NK-92 treated with Interleukin-12 subunit alpha and Interleukin-12 subunit beta, amount 100 ng/mL, for 24 hours (cell line): ENCODE measurements at places on chromosomes 3 and 15.

GRCh38 chr3:98482717-98483482 lies 14.6 kb upstream of the OR5K2 start:
- no peak for DNase-seq

- no peak for DNase-seq
These were observed 5.6 kb downstream of the ZNF662 start for GRCh38 chr3:42911551-42911950.

DNA sequence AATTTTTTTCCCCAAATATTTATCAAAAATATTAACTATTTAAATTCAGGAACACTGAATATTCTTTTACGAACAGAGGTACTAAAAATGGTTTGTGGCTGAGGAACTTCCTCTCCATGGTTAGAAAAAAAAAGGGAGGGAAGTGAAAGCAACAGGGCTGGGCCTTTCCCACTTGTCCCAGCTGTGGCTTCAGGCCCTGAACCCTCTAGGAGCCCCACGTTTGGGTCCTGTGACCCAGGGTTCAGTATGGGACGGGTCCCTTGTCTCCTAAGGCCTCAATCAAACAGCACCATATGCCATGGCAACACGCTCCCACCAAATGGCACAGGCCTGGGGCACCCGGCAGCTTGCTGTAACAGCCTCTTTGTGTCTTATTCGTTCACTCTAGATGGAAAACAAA lies 32.4 kb downstream of the POC1A start:
- DNase-seq: no peak

GRCh38 chr15:40108061-40108854 lies 421 bp downstream of the BMF start:
- DNase-seq: no peak

- DNase-seq: no peak
These were observed 237.9 kb downstream of the ADAMTS17 start for GRCh38 chr15:100103828-100104227.

GRCh38 chr3:53691885-53692284 lies 154.3 kb downstream of the CHDH start:
- no peak for DNase-seq

DNA sequence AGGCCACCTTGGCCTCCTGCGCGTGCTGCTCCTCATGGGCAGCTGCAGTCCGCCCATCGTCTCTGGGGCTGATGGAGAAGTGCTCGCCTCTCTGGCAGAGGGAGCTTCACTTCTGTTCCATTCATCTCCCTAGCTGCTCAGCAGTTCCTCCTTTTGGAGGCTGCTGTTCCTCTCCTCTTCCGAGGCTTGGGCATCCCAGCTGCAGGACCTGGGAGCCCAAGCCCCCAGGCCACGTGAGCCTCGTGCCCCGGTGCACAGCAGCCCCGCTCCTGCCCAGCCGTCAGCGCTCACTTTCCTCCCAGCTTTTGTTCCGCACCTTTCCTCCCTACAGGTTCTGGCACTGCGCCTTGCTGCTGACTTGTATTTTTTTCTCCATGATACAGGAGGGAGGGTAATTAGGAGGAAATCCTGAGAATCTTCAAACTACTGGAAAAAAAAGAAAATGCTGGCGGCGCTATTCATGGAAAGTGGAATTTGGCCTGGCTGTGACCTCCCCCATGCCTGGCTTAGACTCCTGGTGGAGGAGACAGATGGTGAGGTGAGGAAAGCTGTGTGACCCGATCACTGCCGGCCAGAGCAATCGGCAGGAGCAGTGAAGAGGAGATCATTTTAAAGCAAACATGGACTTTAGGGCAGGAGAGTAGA lies 210.1 kb downstream of the CHST2 start:
- DNase-seq: no peak

- no peak for DNase-seq
These were observed 83.8 kb downstream of the SMAD3 start for GRCh38 chr15:67149068-67149772.

GRCh38 chr3:43609406-43609805 lies 12.4 kb downstream of the ANO10 start:
- DNase-seq: no peak

DNA sequence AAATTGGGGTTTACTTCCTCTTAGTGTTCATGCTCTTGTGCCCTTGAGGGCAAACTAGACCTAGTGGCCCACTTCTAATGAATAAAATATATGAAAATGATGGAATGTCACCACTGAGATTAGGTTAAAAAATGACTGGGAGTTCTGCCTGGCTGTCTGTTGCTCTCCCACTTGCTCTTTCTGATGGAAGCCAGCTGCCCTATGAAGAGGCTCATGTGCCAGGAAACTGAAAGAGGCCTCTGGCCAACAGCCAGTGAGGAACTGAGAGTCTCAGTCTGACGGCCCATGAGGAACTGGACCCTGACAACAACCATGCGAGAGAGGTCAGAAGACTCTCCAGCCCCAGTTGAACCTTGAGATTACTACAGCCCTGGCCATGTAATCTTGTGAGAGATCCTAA lies 107.1 kb upstream of the FHIT start:
- DNase-seq: no peak

DNA sequence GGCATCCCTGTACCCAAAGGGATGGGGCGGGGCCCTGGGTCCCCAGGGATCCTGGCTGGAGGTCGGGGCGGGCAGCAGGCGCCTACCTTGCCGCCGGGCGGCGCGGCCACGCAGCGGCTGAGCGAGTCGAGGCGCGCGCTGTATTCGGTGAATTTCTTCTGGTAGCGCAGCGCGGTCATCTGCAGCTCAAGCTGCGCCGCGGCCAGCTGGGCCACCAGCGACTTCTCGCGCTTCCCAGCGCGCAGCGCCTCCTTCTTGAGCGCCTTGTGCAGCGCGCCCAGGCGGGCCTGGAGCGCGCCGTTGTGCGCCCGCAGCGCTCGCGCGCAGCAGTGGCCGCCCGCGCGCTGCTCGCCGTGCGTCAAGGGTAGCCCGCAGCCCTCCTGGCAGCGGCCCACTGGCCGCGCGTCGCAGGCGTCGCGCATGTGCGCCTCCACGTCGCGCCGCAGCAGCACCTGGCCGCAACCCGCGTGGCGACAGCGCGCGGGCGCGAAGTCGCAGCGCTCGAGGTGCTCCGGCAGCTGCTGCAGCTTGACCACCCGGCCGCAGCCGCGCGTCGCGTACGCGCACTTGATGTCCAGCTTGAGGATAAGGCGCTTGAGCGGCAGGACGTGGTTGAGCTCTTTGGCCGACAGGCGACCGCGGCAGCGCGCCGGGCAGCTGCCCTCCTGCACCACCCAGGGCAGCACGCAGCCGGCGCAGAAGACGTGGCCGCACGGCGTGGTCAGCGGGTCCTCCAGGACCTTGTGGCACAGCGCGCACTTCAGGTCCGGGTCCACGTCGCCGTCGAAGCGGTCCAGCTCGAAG lies 522 bp downstream of the PDZRN3 start:
- DNase-seq: no peak

GRCh38 chr3:194617143-194617671 lies 16.0 kb downstream of the TMEM44 start:
- no peak for DNase-seq

GRCh38 chr3:113210604-113211329 lies 590 bp upstream of the BOC start:
- DNase-seq: no peak

- no peak for DNase-seq
These were observed 12.3 kb downstream of the ALPK3 start for GRCh38 chr15:84829428-84829827.

DNA sequence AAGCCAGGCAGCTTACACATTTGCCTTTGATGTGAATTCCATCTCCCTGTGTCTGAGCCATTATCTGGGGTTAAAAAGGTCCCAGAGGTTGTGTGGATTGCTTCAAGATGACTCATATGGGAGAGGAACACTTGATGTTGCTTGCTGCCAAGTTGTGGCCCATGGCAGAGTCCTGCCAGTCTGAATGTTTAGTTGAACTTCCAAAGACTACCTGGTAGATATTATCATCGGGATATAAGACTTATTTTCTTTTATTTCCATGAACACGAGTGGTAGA lies 85.6 kb downstream of the TJP1 start:
- DNase-seq: no peak

DNA sequence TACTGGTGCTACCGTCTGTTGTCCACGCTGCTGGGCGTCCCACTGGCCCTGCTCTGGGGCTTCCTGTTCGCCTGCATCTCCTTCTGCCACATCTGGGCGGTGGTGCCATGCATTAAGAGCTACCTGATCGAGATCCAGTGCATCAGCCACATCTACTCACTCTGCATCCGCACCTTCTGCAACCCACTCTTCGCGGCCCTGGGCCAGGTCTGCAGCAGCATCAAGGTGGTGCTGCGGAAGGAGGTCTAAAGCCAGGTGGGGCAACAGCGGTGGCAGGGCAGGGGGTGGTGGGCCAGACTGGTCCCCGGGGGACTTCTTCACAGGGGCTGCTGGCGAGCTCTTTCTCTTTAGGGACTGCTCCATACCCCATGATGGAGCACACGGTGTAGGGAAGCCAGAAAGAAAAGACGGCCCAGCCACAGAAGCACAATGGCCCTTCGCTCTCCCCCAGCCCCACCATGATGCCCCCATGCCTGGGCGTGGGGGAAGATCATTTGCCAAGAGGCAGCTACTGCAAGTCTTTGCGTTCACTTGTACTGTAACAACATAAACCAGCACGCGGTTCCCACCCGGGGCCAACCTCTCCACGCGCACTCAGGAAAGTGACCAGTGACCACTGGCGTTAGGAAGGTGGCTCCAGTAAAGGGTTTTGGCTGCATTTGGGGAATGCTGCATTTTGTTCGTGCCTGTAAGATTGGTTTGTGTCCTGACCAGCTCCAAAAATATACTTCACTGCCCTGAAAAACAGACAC lies 12.2 kb downstream of the CAV3 start:
- no peak for DNase-seq

DNA sequence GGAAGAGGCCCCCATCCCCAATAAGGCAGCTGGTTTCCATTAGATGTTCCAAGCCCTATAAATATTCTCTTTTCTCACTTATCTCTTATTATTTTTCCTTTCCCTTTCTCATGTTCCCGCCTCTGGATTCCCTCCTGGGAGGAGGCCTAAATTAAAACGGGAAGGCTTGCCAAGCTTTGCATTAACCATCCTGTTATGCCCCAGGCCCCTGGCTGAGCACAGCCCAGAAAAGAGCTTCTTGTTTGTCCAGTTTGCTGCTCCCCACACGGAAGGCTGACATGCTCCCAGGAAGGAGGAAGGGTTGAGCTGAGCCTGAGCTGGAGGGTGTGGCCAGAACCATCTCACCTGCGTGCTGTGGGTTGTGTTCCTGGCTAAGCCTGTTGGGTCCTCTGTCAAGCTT lies 63.1 kb upstream of the BOC start:
- DNase-seq: no peak

DNA sequence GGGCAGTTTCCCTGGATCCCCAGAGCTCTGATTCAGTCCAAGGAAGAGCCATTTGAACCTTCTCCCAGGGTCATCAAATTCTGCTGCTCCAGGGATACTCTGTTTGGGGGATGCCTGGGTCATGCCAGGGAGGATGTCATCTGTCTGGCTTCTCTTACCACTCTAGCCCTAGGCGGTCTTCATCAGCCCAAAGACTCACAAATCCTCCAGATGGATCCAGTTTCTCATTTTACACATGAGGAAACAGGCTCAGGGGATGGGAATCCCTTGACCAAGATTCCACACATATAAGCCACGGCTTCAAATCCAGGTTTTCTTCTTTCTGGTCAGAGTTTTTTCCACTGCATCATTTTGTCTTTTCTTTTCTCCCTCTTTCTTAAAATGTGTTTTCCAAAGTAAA lies 36.7 kb downstream of the SLC28A1 start:
- DNase-seq: no peak

GRCh38 chr15:70382009-70382749 lies 284.5 kb upstream of the TLE3 start:
- DNase-seq: no peak

GRCh38 chr3:46960081-46960701 lies 16.4 kb downstream of the CCDC12 start:
- no peak for DNase-seq

- no peak for DNase-seq
These were observed 95.9 kb upstream of the ATP2B2 start for GRCh38 chr3:10601151-10601856.

DNA sequence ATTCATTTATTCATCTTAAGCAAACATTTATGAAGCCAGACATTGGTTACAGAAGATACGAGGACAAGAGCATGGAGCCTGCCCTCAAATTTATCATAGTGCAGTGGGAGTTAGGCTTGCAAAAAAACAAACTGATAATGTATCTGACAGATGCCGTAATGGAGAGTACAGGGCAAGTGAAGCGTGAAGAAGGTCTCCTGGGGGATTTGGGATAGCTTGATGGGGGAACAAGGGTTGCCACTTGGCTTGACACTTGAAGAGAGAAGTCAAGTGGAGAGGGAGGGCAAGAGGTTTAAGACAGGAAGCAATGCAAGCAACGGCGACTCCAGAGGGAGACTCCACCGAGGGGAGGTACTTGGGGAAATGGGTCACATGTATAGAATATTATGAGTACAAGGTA lies 129.3 kb downstream of the SSR3 start:
- no peak for DNase-seq

DNA sequence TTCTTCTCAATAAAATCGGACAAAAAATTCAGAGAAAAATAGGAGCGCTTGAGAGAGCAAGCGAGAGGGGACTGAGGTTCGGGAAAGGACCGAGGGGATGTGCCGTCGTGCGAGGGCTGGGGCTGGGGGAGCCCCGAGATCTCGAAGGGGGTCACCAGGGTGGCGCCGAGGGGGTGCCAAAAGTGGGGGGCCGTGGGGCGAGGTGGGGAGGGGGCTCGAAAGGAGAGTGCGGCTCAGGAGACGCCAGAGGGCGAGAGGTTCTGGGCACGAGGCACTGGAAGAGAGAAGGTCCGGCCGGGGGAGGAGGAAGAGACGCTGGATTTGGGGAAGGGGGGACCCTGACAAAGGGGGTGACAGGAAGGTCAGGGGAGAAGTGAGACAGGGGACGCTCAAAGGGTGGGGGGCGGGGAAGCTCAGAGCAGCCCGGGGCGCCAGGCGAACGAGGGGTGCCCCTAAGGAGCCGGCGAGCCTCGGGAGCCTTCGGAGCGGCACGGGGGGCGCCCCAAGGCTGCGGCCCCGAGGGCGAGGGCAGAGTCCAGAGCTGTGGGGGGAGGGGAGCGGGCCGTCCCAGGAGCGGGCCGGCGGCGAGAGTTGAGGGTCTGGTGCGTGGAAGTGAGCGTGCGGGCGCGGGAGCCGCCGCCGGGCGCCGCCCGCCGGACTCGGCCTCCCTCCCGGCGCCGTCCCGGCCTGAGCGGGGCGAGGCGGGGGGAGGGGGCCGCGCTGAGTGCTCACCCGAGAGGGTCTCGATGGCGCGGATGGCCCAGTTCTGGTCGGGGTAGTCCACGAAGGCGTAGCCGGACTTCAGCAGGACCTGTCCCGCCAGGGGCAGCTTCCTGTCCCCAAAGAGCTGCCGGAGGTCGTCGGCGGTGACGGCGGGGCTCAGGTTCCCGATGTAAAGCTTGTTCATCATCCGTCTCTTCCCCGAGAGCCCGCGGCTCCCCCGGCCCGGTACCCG lies 514 bp downstream of the IGF2BP2 start:
- no peak for DNase-seq

DNA sequence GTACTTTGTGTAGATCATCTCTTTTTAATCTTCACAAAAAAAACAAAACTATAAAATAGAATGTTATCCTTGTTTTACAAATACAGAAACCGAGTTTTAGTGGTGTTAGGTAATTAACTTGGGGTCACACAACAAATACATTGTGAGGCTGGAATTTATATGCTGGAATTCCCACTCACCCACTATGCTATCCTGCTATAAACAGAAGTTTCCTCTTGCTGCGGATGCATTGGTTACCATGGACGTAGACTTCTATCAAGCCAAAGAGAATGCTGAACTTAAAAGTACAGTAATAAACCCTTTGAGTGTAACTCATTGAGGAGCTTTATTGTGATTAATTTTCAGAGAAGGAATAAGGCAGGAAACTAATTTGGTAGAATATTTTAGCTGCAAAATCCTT lies 9.2 kb downstream of the SNAP23 start:
- DNase-seq: no peak

GRCh38 chr3:197874653-197875052 lies 75.3 kb upstream of the RPL35A start:
- DNase-seq: no peak
